Fibroblast of skin of right biceps (primary cell): ENCODE measurements at places on chromosomes 4 and X.

- DNase-seq: no peak
These were observed 65.7 kb upstream of the PSAPL1 start for GRCh38 chr4:7500404-7500803.

DNA sequence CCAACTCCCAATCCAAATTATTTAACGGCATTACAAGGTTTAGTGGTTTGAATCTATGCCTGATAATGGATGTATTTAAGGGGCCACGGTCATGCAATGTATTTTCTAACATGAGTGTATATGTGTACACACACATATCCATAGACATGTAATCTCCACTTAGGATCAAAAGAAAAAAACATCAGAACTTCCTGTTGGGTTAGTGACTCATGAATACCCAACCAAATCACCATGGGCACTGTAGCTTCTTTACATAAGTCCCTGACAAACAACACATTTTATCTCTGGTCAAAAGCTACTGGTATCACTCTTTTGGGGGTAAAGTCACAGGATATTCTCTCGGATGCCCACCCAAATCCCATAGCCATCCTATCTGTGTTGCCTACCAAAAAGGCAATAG lies 36.5 kb upstream of the TFDP3 start:
- DNase-seq: peak; percentile 53

GRCh38 chr4:56200275-56200674 lies 187.0 kb downstream of the AASDH start:
- peak; percentile 24 for DNase-seq

GRCh38 chrX:31070057-31070468 lies 1.8 kb downstream of the FTHL17 start:
- no peak for DNase-seq

GRCh38 chr4:158295053-158295452 lies 84.8 kb downstream of the TMEM144 start:
- DNase-seq: no peak

- no peak for DNase-seq
These were observed 119.3 kb downstream of the ZNF827 start for GRCh38 chr4:145819101-145819852.

- DNase-seq: no peak
These were observed at the start of gene IL9R for GRCh38 chrX:155997436-155997835. Gene IL9R, plus strand, starts transcription at chrX:155997696. Its CDS starts 64 bp downstream, at chrX:155997760.

- DNase-seq: no peak
These were observed 25.5 kb downstream of the CHST7 start for GRCh38 chrX:46599051-46599560.

DNA sequence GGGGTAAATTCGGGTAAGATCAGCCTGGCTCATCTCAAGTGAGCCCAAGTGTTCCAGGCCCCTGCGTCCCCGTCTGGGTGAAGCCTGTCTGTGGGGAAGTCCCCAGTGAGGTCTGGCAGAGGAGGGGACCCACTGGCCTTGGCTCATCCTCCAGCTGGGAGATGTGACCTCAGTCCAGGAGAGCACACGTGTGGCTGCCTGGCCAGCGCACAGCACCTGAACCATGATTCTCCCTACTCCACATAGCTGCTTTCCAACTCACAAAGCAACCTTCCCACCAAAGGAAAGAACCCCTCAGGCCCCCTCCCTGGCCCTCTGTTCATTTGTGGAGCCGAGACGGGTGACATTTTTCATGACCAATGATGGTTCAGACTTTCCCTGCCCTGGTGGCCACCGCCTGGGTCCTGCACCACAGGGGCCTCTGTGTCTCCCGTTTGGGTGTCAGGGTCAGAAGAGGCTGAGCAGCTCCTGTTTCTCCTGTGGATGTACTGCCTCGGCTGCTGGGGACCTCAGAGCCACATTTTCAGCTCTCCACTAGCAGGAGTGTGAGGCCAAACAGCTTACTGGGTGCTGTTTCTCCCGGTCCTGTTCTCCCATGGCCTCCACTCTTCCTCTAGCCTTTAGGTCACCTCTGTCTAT lies 111.4 kb downstream of the CPZ start:
- DNase-seq: no peak

DNA sequence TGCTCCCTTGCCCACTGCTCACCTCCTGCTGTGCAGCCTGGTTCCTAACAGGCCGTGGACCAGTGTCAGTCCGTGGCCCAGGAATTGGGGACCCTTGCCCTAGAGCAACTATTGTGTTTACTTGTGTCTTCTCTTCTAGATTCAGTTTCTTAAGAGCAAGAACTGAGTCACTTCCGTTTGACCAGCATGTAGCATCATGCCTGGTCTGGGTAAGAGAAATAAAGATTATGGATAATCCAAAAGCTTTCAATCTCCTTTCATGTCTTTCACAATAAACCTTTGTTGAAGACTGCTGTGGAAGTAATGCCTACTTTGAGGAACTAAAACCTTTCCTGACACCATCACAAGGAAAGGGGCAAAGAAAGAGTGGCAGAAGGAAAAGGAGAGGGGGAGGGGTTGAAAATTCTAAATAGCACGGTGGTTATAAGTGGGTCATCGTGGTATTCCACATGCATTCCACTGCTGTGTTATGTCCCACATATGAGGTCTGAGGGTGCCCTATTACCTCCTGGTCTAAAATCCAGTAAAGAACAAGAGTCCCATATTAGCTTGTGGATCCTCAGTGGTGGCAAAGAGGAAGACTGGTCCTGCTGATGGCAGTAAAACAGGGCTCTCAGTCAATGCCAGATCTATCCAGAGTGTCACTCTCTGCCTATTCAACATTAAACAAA lies 133.4 kb downstream of the RASL11B start:
- DNase-seq: peak; percentile 26

GRCh38 chr4:11496351-11496829 lies 67.7 kb upstream of the HS3ST1 start:
- no peak for DNase-seq

DNA sequence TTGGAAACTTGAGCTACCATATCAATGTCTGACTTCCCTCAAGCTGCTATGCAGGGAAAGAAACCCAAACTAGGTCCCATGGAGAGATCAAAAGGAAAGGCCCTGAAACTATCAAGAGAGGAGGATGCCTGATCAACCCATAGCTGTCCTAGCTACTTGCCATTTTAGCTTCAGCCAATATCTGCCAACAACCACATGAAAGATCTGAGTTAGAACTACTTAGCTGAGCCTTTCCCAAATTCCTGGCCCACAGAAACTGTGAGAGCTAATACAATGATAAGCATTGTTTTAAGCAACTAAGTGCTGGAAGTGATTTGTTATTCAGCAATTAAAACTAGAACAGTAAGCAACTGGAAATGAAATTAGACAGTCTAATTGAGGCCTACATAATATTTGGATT lies 6.3 kb upstream of the ARHGEF38 start:
- no peak for DNase-seq

GRCh38 chrX:21155916-21156315 lies 218.3 kb upstream of the CNKSR2 start:
- DNase-seq: no peak

- DNase-seq: no peak
These were observed 206.5 kb upstream of the STK26 start for GRCh38 chrX:131816551-131817136.

DNA sequence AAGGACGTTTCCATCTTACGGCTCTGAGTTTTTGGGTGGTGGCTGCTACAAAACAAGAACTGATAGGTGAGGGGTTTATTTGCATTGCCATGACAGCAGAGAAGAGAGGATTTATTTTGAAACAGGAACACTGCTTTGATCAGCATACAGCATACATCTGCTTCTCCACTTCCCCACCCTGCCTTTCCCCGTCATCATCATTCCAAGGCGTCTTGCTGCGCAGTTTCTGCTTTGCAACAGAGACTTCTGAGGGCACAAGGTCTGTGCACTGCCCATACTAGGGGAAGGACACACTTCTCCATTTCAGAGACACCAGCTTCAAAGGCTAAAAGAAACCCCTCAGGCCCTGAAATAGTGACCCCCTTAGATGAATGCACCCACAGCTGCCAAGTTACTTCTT lies 19.1 kb downstream of the STARD8 start:
- no peak for DNase-seq

DNA sequence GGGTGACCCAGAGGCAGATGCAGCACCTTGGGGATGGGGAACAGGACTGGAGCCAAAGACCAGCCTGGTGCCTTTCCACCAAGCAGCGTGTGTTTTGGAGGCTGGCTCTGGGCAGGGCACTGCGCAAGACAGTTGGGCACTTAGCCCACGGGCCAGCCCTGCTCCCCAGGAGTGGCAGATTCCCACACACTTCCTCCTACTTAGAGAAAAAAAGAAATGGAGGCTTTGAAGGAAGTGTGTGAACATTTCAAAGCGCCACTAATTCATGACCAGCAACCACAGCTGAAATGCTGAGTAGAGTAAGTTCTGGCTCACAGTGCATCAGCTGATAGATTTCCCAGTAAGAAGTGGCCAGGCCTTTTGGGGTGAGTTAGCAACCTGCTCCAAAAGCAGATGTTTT lies 54.9 kb upstream of the LGI2 start:
- no peak for DNase-seq

- DNase-seq: no peak
These were observed 5.3 kb upstream of the GPR78 start for GRCh38 chr4:8574796-8575370.

GRCh38 chr4:132169660-132170059 lies 979.4 kb upstream of the PCDH10 start:
- no peak for DNase-seq
